Renal cortex interstitium (tissue), 15 donors: ENCODE measurements at places on chromosomes 5 and 9. TPM values are rescaled to one million over a fixed set of nuclear protein-coding genes. Genes with fewer than 3 reads are reported as not detected.
A peak's percentile ranks its signal among the peaks of the same experiment; 100 is the strongest.

GRCh38 chr5:148620696-148621095 is 33.6 kb downstream of the HTR4 start:
- no peak for DNase-seq

GRCh38 chr5:145495196-145495595 is 339.9 kb downstream of the PRELID2 start:
- DNase-seq, result no peak

GRCh38 chr5:124263680-124264491 is 482.6 kb downstream of the ZNF608 start:
- no peak for DNase-seq

DNA sequence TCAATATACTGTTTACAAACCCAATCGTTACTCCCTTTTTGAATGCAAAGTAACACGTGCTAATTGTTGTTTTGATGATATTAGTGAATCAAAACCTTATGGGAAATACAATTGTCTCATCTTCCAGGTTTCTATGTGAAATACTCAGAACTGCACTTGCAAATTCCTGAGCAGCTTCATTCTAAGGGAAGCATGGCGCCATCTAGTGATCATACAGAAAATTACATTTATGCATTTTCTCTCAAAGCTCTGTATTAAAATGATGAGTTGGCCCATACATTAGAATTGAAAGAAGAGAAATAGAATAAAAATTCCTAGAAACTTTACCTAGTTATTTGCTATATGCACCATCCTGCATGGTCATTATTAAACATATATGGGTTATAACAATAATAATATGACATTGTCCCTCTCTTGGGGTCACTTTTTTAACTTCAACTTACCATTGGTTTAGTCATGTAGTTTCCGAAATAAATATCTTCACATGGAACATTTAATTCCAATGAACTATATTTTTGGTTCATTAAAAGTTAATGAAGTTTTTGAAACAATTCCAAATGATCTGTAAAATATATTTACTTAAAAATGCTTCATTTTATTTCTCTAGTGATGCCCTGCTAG is 220.0 kb downstream of the PDE4D start:
- peak; percentile 26 for DNase-seq

- no peak for DNase-seq
These were observed 1.7 kb downstream of the STC2 start for GRCh38 chr5:173326501-173326960.

GRCh38 chr9:137828527-137829259 is 48.9 kb upstream of the CACNA1B start:
- DNase-seq, result peak; percentile 41

GRCh38 chr5:140243706-140244250 is 59.1 kb downstream of the PFDN1 start:
- no peak for DNase-seq

DNA sequence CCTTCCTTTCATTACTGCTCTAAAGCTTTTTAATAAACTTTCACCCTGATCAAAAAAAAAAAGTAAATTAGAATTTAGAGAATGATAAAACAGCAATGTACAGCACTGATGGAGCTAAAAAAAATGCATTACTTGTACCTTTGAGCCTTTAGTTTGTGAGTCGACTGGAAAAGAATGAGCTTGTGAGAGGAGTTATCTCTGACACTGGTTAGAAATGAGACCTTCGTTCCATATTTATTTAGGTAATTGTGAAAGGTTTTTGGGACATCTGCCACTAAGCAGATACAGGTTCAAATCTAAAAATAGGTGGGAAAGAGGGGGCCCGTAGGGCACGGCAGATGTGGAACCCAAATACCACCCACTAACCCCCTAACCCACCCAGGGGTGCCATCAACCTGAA is 376.8 kb downstream of the ICE1 start:
- DNase-seq, result no peak

- DNase-seq, result no peak
These were observed 45.6 kb downstream of the S1PR3 start for GRCh38 chr9:89036891-89037290.

- no peak for DNase-seq
These were observed 212.2 kb downstream of the SMARCA2 start for GRCh38 chr9:2227144-2227867.

DNA sequence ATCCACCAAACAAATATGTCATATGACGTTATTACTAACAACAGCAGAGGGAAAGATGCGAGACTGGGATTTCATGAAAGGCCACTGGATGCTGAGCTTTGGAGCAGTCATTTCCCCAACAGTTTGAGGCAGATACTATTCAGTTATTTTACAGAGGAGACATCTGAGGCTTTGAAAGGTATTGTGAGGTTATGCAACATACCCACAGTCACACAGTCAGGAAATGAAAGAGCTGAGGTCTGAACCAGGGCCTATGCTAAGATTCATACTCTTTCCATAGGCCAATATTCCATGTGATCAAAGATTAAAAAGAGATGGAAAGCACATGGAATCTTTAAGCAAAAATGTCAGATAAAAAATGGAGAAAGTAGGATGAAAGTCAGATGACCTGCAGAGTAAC is 63.0 kb downstream of the LPAR1 start:
- no peak for DNase-seq

DNA sequence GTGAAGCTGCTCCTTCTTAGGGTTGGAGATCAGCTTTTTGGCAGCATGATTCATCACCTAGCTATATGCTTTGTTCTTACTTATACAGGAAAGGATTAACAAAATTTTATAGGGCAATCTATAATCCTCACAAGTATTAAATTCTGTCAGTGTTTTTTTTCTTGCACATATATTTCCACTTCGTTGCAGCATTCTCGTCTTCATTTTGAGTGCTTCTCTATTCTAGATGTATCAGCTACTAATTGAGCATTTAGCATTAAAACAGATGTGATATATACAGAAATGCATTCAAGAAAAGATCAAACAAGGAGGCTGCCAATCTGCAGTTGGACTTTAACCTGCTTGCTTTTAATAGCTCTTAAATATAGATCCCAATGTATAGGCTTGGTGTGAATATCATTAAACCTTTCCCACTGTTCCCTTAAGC is 3.6 kb upstream of the CTXN3 start:
- no peak for DNase-seq

GRCh38 chr9:21559402-21560280 is 77.5 kb upstream of the IFNE start:
- no peak for DNase-seq

GRCh38 chr9:75713335-75713734 is 177.1 kb upstream of the PCSK5 start:
- no peak for DNase-seq

- DNase-seq, result no peak
These were observed 83.3 kb upstream of the COL5A1 start for GRCh38 chr9:134558124-134558905.

DNA sequence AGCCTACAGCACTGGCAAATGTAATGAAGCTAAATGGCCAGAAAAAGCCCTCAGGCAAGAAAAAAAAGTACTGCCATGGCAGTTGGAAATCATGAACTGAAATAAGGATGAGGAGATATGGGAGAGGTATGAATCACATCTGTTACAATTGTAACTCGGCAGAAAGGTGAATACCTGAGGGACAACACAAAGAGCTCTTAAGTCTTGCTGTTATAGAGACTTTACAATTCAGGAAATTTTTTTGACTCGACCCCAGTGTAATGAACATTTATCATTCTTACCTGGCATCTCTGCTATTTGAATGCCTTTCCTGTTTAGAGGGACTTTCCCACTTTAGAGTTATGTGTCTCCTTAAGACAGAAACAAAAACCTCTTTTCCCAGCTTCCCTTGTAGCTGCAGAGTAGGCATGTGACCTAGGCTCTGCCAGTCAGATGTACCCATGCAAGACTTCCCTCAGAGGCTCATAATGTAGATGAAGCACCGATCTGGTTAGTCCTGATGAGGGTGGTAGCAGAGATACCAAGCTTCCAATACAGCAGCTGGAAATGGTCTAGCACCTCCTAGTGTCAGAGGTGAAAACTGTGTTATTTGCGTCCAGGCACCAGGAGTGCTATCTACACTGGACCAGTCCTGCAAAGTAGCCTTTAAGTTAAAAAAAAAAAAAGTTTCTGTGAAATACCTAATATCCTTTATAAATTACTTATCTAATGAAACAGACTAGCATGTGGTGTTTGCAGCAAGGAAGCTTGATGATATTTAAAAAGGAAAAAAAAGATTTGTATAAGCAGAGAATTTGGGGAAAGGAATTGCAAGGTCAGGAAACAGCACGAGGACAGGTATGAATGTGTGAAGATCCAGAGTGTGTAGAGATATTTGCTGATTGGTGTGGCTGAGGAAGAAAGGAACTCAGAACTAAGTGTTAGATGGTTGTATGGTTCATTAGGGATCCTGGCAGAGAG is 146.9 kb upstream of the SLC1A3 start:
- DNase-seq, result no peak

DNA sequence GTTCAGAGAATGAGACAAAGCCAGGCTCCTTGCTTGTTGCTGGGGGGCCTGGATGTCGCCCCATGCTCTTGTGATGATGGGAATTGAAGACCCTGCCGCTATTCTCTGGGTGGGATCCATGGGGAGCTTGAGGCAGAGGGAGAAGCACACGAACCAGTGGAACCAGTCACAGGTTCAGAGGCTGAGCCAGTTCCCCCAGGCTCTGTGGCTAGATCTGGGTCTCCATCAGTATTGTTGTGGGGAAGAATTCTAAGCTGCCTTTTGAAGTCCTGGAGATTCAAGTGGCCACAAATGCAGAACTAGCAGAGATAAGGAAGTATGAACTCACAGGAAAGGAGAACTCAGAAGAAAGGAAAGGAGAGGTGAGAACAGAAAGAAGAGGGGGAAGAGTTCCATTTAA is 219.4 kb downstream of the MSX2 start:
- DNase-seq, result no peak

DNA sequence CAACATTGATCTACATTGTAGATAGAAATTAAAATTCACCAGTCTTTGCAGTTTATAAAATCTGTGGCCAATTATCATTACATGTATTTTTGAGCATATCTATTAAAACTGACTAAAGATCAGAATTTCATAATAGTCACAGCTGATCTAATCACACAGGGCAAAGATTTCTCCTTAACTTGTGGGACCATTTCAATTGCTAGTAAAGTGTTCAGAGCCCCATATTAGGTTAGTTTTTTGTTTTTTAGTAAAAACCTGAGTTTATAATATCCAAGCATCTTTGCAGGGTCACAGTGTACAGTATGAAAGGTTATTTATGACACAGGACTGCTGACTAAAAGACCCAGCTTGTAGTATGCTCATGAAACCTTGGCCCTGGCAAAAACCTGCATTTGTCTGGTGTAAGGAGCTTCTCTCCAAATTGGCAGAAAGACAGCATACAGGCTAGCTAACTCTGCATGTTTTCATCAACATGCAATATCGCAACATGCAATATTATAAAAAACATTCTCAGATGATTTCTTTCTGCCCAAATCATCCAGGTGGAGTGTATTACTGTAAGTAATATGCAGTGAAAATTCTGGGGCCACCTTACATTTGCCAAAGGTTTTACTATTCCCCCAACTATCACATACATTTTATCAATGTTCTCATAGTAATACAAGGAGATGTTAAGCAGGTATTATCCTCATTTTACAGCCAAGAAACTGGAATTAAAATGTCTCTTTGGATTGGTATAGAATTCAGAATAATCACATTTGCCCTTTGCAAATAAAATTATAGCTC is 37.7 kb upstream of the ALDH1A1 start:
- DNase-seq, result no peak

GRCh38 chr9:91060520-91061343 is 259.1 kb downstream of the SYK start:
- DNase-seq, result no peak

GRCh38 chr9:132231019-132231701 is 69.3 kb downstream of the NTNG2 start:
- no peak for DNase-seq

DNA sequence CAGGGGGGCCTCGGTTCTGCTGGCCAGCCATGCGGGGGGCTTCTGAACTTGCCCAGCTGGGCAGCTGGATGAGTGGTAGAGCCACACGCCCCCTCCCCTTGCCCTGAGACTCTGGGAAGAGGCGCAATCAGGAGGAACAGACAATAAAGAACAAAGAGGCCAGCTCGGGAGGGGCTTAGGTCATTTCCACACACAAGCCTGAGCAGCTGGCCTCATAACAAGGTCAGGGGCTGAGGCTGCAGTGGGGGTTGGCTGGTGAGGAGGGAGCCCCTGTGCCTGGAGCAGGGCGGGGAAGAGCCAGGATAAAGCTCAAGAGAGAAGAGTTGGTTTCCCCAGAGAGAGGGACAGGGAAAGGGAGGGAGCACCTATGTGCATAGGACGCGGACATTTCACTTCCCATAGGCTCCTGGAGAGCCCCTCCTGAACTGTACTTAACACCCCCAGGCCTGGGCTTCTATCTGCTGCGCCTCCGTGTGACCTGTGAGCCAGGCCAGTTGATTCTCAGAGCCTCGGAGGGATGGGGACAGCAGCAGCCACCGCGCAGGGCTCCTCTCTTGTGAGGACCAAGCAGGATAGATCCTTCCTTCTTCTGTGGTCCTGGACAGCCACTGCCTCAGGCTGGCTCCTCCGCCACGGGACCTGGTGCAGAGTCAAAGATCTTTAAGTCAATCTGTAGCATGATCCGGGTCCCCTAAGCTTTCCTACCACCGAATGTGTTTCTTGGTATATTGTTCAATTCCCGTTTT is 75.3 kb upstream of the GGTA1 start:
- no peak for DNase-seq

GRCh38 chr5:168528521-168529373 is at the start of gene FBLL1:
FBLL1 (plus strand) TSS chr5:168529305; CDS start chr5:168529505, 200 bp downstream.
- DNase-seq, result peak; percentile 29

DNA sequence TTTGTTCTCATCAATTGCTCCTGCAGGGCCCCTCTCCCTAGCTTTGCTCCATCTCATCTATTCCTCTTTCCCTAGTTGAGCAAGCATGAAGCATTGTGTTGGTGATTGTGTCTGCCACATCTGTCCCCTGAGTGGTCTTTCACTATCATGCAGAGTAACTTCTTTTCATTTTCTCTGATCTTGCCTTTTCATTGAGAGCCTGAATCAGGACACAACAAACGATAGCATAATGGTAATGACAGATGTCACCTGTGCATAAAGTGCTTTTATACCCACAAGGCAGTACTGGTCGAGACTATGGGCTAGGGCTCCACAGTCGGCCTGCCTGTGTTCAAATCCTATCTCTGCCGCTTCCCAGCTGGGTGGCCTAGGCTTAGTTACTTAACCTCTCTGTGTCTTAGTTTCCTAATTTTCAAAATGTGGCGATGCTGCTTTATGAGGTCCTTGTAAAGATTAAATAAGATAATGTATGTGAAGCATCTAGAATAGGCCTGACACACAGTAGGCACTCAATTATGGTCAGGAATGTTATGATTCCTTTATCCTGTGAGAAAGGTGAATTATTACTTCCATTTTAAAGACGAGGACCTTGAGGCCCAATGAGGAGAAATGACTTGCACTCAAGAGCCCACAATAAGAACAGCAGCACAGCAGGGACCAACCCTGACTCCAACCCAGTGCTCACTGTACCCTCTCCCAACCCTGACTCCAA is 137.1 kb upstream of the ZNF618 start:
- DNase-seq, result no peak

GRCh38 chr9:20188616-20189369 is 400.0 kb upstream of the SLC24A2 start:
- no peak for DNase-seq

The SPINK5 gene
- 0.50 TPM for polyA plus RNA-seq

The PCDHGA11 gene
- polyA plus RNA-seq, result 3.9 TPM

The PRRT1B gene
- polyA plus RNA-seq, result 0.67 TPM

The KCNV2 gene
- polyA plus RNA-seq, result 0.14 TPM

The PCDHGB6 gene
- 7.6 TPM for polyA plus RNA-seq

The FBLL1 gene
- 0.92 TPM for polyA plus RNA-seq

The GDA gene
- 0.66 TPM for polyA plus RNA-seq

The SPINK7 gene
- polyA plus RNA-seq, result not detected

The CKMT2 gene
- 10.5 TPM for polyA plus RNA-seq

The ARHGEF37 gene
- 7.7 TPM for polyA plus RNA-seq

The ANKRD31 gene
- polyA plus RNA-seq, result 0.54 TPM

The ADAMTS16 gene
- 61.0 TPM for polyA plus RNA-seq

The FCN2 gene
- polyA plus RNA-seq, result 0.93 TPM

The HOMER1 gene
- polyA plus RNA-seq, result 24.4 TPM

The SLC25A48 gene
- polyA plus RNA-seq, result 3.4 TPM
